ENCODE measurements at places on chromosomes 4 and X.

- no peak for DNase-seq
Measured at GRCh38 chr4:99383399-99383798, 30.9 kb upstream of the ADH1C start.

- no peak for DNase-seq
Measured at GRCh38 chr4:33924239-33924638, 2320.1 kb downstream of the ARAP2 start.

DNA sequence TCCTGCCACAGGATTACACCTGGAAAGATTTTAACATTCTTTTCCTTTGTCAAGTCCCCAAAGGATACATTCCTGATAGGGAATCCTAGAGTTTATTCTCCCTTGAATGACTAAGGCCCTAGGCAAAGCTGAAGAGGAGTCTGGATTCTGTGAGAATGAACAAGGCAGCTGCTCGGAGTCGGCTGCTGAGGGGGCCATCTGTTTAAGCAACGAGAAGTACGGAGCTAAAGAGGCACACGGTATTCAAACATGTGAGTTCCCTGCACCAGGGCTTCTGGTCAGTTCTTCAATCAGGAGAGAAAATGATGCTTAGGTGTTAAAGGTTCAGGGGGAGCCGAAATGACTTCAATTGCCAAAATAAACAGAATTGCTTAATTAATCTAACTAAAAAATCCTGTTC, 97.6 kb downstream of the MGST2 start:
- no peak for DNase-seq

GRCh38 chr4:17309567-17310268, 202.2 kb downstream of the QDPR start:
- DNase-seq: no peak

DNA sequence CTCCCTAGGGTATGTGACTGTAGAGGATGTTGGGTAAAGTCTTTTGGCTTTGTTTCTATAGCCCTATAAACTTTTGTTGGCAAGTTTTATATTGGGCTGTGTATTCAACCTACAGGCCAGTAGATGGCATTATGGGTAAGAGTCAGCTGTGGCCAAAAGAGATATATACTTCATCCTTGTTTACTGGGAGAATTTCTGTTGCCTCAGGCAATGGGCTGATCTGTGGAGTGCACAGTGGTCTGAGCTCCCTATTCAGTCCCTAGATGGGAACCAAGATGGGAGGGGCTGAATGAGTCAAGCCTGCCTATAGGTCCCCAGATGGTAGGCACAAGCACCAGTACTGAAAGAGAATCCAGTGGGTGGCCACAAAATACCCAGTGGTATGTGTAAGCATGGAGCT, 580.6 kb downstream of the EPHA5 start:
- no peak for DNase-seq

GRCh38 chr4:101846550-101846949, 56.0 kb downstream of the BANK1 start:
- no peak for DNase-seq

DNA sequence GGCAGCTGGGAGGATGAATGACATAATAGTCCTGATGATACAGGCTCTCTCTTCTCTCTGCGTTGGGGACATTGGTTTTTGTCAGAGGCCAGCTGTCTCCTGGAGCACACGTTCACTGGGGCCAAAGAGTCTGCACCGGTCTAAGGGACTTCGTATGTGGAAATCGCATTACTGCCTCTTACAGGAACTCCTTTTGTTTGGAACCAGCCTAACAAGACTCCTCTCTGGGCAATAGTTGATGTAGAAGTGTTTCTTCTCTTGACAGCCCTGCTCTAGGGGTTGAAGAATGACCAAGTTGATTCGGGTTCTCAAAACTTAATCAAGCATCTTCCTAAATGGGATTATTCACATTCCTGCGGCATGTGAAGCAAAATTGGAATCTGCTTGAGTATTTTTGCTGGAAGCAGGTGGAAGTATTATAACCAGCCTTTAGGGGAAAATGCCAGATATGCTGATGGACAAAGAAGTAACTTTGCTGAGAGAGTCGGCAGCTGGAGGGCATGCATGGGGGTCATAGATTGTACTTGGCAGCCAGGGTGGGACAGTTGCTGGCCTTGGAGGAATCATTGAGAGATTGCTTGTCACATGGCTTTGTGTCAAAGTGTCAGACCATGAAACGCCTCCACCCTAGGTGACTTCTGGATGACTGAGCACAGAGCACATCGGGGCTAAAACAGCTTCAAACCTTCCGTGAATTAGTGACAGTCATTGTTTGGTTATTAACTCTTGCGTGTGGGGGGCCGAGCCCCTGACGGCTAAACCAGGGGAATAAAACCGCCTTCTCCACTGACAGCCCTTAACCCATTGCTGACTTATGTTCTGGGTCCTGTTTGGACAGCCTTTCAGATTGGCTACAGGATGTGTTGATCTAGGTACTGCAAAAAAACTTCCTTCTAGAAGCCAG, 34.4 kb upstream of the SLC34A2 start:
- DNase-seq: no peak

GRCh38 chrX:112779139-112779538, 61.5 kb downstream of the AMOT start:
- DNase-seq: no peak

GRCh38 chr4:6049278-6049677, 31.0 kb upstream of the C4orf50 start:
- DNase-seq: no peak

DNA sequence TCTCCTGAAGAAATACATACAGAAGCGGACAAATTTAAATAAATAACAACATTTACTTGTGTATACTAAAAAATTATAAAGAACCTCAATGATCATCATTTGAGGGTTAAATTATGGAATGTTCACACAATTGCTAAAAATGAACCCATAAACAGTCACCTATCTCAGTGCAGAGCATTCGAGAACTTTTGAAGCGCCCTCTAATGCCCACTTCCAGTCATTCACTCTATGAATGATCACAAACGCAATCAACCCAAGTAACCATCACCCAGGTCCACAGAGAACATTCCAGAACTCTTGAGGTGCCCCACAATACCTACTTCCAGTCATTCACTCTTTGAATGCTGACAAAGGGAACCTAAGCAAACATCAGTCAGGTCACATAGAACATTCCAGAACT, 103.5 kb upstream of the PLAC1 start:
- no peak for DNase-seq

- no peak for DNase-seq
Measured at GRCh38 chr4:12555011-12555410, 929.1 kb downstream of the RAB28 start.

DNA sequence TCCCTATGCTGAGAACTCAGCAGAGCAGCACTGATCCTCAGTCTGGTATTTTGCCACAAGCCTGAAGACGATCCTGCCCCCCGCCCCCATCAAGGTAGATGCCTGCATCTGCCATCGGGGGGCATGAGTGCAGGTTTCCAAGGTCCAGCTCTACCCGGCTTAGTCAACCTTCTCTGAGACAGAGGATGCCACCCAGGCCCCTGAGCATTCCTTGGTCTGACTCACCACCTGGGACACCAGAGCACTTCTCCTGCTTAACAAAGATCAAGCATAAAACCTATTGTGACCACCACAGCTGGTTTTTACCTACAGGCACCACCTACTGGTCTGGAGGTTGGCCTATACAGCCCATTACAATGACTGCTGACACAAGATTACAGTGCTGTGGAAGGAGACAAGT, 1168.1 kb downstream of the PCDH19 start:
- no peak for DNase-seq
